ENCODE measurements at places on chromosomes 2 and 18.

GRCh38 chr2:181354626-181355025, 102.6 kb upstream of the ITGA4 start:
- no peak for DNase-seq

DNA sequence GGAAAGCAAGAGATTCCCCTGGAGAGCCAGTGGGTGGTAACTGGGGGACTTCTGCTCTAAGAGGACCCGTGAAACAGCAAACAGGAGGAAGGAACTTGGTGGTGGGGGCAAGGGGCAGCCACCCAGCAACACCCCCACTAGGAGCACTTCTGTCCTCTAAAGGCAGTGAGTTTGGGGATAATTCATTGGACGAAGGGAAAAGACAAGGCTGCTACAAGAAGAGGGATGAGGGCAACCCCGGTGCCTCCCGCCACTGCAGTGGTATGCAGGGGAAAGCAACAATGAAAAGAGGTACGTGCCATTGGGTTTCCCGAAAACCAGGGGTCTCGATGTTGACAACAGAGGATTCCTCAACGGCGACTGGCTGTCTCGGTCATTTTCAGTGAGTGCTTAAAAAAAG, 9.1 kb downstream of the RPL31 start:
- no peak for DNase-seq

- DNase-seq = no peak
Measured at GRCh38 chr2:234826681-234827080, 125.1 kb upstream of the SH3BP4 start.

DNA sequence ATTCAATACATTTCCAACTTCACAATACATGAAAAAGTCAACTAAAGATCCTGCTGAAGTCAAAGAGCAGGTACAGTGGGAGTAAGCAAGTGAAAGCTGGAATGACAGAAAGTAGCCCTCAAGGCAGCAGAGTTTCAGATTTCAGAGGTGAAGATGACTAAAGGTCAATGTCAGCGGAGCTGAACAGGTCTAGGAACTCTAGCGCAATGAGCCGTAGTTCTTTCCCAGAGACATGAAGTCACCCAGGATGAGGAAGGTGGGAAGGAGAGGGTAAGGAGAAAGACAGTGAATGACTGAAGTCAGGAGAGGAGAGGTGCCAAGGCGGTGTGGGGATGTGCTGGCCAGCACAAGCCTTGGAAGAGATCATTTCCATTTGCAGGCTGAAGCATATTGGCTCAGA, 28.1 kb downstream of the PTPN2 start:
- peak; percentile 48 for DNase-seq

- DNase-seq = no peak
Measured at GRCh38 chr2:70828914-70829824, 6.4 kb downstream of the CD207 start.

DNA sequence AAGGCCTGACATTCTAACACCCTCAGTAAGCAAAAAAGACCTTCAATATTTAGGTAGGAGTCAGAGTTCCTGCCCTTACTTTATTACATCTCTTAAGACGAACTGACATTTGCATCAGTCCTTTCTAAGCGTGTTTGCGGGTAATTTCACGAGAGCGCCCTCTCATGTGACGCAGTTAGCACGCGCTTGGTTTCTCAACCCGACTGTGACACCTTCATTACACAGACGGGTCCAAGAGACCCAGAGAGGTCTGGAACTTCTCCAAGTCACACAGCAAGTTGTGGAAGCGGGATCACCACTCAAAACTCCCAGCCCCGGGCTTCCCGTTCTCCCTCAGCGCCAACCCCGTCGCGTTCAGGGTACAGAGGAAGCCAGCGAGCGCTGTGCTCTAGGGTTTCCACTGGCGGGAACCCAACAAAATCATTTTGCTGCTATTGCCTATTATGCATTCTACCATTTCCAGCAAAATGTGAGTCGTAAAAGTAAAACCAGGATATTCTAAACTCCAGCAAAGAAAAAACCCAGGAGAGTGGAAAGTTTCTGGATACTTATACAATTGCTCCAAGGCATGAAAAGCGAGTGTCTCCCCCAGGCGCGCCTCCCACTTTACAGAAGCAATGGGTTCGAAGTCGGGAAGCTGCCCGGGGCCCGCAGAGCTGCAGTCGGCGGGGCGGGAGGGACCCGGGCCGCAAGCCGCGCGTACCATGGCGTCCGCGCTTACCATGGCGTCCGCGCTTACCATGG, 601 bp downstream of the ENOSF1 start:
- DNase-seq = peak; percentile 88

Measured in DMS53 (cell line).